B cell (primary cell): ENCODE measurements at places on chromosomes 13 and 19.

DNA sequence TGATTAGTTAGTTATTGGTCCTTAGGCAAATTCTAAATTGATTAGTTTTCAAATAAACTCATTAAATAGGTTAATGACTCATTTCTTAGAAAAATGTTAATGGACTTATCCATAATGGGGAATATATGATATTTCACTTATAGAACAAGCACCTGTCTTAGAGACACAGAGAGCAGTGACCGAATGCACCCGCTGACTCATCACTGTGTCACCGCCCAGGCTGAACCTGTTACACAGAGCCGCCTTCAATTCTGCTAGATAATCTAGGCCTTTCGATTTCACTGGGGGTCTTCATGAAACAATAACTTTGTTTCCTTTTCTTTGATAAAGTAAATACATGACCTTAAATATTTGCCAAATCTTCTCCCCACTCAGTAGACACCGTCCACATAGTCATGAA lies 13.1 kb downstream of the IRS2 start:
- no peak for DNase-seq

GRCh38 chr19:51755571-51755970 lies 3.9 kb upstream of the FPR1 start:
- no peak for DNase-seq

GRCh38 chr19:36082916-36083315 lies 28.0 kb upstream of the OVOL3 start:
- DNase-seq, result no peak

- DNase-seq, result no peak
Measured at GRCh38 chr19:48136547-48136946, 25.9 kb upstream of the PLA2G4C start.

DNA sequence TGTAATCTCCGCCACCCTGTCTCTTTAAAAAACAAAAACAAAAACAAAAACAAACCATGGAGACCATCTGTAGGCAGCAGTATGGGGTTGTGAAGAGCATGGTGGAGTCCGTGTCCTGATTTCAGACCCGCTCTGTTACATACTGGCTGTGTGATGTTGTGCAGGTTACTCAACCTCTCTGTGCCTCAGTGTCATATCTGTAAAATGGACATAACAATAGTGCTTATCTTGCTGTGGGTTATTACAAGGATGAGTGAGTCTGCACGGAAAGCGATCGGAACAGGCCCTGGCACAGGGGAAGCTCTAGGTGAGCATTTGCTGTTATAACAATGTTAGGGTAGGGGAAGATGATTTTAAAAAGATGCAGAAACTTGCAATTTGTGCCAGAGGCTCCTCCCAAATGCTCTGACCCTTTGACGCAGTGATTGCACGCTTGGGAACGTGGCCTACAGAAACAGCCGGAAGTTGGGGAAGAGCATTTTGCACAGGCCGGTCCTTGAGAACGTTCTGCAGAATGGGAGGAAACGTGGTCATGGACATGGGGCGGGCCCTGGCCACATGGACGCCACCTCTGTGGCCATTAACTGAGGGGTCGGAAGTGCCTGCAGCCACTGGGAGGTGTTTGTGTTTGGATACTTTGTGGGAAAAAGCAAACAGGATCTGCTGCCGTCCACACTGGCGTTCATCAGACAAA lies 15.7 kb upstream of the SELENOW start:
- peak; percentile 27 for DNase-seq

GRCh38 chr13:27147530-27148170 lies 24.0 kb downstream of the USP12 start:
- DNase-seq, result peak; percentile 74

DNA sequence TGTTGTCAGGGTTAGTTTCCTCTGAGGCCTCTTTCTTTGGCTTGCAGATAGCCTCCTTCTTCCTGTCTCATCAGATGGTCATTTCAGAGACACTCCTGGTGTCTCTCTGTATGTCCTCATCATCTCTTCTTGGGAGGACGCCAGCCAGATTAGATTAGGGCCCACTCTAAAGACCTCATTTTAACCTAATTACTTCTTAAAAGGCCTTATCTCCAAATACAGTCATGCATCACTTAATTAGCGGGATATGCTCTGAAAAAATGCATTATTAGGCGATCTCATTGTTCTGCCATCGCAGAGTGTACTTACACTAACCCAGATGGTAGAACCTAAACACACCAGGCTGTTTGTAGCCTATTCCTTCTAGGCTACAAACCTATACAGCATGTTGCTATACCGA lies 89.0 kb downstream of the CDK8 start:
- no peak for DNase-seq

DNA sequence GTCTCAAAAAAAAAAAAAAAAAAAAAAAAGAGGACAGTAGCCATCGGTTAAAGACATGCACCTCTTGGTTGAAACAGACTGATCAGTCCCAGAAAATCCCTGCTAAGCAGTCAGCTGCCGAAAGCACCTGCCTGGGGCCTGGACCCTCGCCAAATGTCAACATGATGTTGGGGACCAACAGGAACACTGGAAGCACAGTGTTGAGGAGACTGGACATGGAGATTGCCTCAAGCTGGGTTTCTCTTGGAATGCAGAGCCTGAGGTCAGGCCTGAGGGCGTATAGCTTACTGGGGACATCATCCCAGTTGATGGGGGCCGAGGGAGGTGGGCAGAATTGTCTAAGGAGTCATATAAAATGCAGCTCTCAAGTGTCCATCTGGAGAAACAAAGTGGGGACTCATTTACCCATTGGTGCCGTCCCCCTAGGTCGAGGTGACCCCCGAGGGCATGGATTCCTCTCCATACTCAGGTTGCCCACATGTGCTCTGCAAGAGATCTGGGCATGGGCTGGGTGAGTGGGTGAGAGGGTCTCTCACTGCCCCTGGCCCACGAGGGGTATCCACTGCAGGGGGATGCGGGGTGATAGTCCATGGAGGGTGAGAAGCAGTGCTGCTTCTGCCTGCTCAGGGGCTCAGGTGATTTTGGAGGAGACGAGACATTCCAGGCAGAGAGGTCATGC lies 164.5 kb downstream of the URI1 start:
- DNase-seq, result no peak
